ENCODE measurements at places on chromosomes 3 and 15. TPM values are rescaled to one million over a fixed set of nuclear protein-coding genes. Genes with fewer than 3 reads are reported as not detected.

MESP1 gene
- 3.2 TPM for polyA plus RNA-seq

ACKR4 gene
- 5.8 TPM for polyA plus RNA-seq

DNA sequence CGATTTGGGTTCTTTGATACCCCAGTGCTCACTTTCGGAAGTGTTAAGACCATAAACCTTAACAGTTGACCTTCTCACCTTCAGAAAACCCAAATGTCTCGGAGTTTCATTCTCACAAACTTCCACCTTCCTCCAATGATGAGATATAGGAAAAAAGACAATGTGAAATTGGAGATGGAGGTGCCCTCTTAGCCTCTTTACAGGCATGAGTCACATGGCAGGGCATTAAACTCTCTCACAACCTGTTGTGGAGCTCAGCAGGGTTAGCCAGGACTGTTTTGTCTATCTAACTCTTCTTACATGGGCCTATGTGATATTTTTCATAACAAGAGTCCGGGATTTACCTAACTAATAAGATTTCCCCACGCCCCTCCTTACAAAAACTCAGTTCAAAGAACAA is 10.7 kb downstream of the AGTR1 start:
- DNase-seq: no peak

- DNase-seq: no peak
These were observed 18.9 kb downstream of the CD200 start for GRCh38 chr3:112351823-112352222.

- DNase-seq: peak; percentile 22
These were observed 18.0 kb downstream of the SPICE1 start for GRCh38 chr3:113496924-113497323.

Measured in lung (tissue), 17 donors.